ENCODE measurements at places on chromosomes 11 and 22.

GRCh38 chr11:48180627-48181026 is 36.0 kb upstream of the OR4B1 start:
- no peak for DNase-seq

DNA sequence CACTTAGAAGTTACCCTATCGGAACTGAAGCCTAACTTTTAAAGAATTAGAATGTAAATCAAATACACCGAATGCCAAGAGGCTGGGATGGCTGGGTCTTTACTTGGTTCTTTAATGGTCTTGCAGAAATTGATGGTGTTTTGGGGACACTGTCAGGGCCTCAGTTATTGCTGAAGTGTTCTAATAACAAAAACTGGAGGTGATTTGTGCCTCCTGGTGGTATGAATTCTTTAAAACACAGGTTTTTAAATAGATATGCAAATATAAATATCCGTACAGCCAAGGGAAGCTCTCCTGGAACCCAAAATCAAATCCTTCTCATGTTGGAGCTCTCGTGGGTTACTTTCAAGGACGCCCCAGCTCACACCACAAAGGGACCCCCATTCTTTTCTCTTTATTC is 19.3 kb upstream of the TMPRSS5 start:
- DNase-seq: no peak

DNA sequence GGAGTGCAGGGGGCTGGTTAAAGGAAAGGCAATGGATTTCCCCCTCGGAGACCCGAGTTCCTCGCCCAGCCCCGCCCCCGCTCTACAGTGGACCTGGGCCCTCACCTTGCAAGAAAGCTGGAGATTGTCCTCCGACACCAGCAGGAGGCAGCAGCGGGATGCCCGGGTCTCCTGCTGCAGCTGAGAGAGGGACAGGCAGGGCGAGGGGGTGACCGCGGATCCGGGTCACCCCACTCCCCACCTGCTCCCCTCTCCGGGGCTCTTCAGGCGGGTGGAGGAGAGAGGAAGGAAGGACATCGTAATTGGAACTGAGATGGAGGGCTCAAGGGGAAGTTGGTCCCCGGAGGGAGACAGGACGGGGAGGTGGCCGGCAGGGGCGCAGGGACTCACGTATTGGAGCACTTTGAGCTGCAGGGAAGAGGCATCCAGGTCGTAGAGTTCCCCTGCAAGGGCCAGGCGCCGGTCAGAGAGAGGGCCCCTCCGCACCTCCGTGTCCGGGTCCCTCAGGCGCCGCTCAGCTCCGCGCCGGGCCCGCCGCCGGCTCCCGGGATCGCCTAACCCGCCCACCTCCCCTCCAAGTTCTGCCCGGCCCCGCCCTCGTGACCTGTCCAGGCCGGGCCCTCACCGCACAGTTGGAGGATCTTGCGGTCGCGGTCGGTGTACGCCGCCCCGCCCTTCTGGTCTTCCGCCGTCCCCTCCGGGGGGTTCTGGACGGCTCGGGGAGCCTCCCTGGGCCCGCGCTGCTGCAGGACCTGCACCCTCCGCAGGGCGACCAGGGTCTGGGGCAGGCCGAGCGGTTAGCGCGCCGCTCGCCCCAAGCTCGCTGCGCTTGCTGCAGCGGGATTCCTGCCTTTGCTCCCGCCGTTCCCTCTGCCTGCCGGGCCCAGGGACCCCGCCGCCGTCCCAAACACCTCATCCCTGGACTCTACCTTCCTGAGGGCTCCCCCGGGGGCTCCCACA is 84.1 kb downstream of the PDE2A start:
- DNase-seq: no peak

- DNase-seq: no peak
These were observed 70.8 kb downstream of the BLID start for GRCh38 chr11:122045181-122045586.

- DNase-seq: no peak
These were observed 28.7 kb upstream of the MYEOV start for GRCh38 chr11:69265210-69265609.

GRCh38 chr11:32433914-32434355 is 1.4 kb downstream of the WT1 start:
- no peak for DNase-seq

DNA sequence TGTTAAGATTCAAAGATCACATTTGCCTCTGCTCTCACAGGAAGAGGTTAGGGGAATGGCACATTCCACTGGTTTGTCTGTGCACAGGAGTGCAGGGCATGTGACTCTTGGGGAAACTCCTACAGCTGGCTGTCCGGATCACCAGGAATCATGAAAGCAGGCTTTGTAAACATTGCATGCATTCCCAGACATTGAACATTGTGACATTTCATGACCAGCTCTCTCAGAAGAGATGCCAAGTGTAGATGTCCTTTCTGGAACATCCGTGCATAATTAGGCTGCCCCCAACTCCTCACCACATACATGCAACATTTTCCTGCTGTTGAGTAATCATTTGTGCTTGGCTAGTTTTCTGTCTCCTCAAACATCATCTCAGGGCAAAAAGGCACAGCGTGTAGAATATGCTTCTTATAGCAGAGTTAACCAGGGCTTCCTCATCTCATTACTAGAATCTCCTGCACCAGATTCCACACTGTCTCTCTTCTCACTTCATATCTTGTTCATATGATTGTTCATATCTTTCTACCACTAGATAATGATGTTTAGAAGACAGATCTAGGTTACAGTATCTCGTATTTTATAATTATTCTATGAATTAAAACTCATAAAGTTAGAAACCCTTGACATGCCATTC is 694.7 kb downstream of the NTM start:
- DNase-seq: no peak

DNA sequence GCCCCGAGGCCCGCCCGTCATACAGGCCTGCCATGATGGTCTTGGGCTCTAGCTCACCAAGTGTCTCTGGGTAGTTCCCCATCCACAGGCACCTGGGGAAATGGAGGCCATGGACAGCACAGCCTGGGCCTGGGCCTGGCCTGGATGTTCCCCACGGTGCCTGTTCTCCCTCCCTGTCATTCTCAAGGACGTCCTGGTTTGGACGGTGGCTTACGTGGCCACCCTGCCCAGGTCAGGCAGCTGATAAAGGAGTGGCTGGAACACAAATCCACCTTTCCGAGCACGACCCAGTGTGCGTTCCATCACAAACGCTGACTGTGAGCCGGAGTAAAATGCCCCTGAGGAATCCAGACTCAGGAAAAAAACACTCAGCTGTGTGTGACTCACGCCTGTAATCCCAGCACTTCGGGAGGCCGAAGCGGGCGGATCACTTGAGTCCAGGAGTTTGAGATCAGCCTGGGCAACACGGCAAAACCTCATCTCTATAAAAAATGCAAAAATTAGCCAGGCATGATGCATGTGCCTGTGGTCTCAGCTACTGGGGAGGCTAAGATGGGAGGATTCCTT is 41.2 kb upstream of the TESMIN start:
- DNase-seq: no peak

GRCh38 chr11:41457216-41458014 is 2.0 kb downstream of the LRRC4C start:
- DNase-seq: no peak

- no peak for DNase-seq
These were observed 7.3 kb upstream of the SCGB1A1 start for GRCh38 chr11:62411524-62411923.

All from NCI-H1694 (cell line).